ENCODE measurements at places on chromosomes 3 and 15.
A peak's percentile ranks its signal among the peaks of the same experiment; 100 is the strongest.

GRCh38 chr3:13158408-13158807 lies 85.2 kb upstream of the IQSEC1 start:
- DNase-seq: no peak

DNA sequence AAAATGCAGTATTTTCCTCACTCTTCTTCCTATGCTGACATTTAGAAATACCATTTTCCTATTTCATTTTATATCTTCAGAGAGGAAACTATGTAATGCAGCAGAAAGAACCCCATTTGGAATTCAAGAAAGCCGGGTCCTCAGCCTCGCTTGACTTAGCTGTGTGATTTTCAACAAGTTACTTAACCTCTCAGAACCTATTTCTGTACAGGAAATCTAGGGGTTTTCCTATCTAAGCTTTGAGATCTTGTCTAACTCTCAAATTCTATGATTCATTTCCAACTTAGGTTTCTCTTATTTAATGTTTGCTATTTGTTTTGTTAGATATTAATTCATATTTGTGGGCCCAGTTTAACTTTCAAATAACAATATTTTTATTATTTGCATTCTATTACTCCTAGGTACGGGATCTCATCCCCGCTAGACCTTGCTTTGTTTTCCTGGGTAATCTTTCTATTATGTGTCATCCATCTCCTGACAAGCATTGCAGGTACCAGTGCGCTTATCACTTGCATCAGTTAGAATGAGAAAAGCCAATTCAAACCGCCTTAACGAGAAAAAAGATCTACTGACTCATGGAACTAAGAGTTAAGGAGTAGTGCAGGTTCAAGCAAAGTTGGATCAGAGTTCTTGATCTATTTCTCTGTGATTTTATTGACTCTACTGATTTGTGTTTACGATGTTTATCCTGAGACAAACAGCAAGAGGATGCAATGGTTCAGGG lies 70.6 kb upstream of the BHLHE40 start:
- no peak for DNase-seq

GRCh38 chr15:100430411-100430810 lies 88.6 kb upstream of the ADAMTS17 start:
- DNase-seq: no peak

DNA sequence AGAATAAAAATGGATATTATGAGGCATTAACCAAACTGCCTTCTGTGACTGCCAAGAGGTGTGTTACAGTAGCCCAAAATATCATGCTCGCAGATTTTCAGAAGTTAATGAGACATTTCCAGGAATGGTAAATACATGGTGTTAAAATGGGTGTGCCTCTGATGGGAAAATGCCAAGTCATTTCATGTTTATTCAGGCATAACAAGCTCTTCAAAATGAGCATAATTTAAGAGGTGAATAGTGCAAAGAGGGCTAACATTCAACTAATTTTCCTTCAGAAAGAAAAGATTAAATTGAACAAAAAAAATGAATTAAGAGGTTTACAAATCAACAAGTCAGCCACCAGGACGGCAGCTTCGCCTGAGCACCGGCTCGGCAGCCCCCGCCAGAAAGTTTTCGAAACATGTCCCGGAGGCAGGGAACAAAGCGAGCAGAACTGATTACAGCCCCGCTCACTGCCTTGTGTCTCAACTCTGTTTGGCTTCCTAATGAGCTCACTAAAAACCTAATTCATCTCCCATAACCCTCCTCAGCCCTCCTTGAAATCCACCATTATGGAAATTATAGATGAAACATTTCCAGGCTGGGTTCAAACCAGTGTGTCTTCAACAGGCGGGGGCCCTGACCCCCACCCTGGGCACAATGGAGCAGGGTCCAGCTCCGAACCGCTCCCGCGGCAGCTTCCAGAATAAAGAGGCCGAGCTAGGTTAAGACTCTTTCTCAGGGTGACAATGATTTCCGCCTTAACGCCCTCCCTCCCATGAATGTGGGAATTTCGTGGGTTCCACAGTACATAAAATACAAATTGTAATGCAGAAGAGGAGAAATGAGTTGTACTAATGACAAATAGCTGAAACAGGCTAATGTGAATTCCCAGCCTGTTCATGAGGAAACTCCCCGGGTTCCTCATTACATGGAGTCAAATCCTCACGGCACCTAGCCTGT lies 43.9 kb downstream of the MEIS2 start:
- peak; percentile 17 for DNase-seq

DNA sequence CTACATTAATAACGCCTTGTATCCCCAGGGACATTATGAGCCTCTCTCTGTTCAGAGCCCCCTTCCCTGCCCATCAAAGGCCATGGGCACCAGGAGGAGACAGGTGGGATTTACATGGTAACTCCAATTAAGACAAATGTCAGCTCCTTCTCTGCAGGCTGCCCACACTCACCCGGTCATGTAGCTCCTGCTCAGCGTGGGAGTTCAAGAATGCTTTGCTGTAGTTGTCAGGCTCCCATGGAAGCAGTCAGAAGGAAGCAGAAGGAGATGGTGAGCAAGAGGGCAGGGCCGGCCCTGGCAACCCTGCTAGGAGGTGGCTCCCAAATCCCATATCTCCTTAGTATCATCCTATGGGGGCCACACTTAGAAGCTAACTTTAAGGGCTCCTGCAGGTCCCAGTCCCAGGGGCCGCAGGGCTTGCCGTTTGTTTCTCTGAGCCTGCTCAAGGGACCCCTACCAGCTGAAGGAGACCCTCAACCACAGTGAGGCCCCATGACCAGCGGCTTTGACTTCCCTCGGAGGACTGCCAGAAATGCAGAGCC lies 218.4 kb upstream of the TLE3 start:
- no peak for DNase-seq

DNA sequence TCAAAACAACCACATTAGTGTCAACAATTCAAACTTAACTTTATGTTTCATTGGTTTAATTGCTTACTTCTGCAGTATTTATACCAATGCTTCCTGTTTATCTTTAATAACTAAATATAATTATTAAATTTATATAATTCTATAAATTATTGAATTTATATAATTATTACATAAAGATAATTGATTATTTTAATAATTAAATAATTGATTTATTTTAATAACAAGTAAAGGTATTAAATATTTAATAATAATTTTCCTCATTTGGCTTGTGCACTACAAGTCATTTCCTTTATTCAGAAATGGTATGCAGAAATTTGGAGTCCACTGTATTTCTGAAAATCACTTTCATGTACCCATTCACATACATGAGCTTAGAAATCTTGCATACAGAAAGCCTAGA lies 156.2 kb upstream of the NSMCE3 start:
- no peak for DNase-seq

DNA sequence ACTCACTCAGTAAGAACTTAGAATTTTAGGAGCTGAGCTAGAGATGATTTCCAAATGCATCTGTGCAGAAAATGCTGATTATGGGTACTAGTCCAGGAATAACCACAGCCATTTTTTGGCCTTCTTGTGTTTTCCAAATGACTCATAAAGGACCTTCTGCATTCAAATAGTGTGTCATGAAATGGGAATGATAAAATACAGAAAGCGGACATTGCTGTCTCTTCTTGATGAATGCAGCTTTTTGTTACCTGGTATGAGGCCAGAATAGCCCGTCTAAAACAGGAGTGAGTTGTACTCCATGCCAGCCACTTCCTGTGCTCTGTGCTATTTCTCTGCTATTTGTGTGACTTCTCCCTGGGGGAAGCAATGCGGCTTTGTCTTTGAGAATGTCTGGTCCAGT lies 20.5 kb upstream of the FRMD5 start:
- no peak for DNase-seq

DNA sequence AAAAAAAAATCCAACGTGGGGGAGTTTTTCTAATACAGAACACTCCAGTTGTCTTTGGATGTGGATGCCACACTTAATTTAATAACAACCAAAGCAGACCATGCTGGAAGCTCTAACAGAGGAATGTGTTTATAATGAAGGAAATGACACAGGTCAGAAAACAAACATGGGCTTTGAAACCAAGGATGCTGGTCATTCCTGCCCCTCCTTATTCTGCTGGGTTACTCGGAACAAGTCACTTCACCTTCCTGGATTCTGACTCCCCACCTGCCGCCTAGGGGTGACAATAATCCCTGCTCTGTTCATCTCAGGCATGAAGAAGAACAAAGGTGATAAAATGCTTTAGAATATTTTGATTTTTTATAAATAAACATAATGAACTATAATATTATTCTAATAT lies 240.9 kb upstream of the ADAMTS9 start:
- no peak for DNase-seq

GRCh38 chr3:160796089-160796812 lies 40.2 kb downstream of the PPM1L start:
- DNase-seq: no peak

DNA sequence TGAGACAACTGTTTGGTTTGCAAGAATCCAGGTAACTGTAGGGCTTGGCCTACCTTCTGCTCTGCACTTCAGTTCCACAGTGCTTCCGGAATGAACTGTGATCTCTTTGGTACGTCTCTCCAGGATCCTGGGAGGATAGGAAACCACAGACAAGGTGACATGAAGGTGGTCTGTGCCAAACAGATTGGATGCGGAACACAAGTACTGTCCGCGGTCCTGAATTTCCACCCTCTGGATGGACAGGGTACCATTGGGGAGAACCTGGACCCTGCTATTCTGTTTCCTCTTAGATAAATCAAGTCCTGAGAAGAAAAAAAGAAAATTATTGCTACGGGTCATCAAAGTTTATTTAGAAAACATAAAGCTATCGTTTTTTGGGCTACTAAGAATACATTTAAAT lies 17.3 kb downstream of the IGSF10 start:
- peak; percentile 73 for DNase-seq

Measured in nephron progenitor cell (in vitro differentiated cells).